ENCODE measurements at places on chromosomes 11 and 22. TPM values are rescaled to one million over a fixed set of nuclear protein-coding genes. Genes with fewer than 3 reads are reported as not detected.

OR5B21 gene
- total RNA-seq = not detected

MYO18B gene
- not detected for total RNA-seq

RRM1 gene
- 127 TPM for total RNA-seq

CELSR1 gene
- total RNA-seq = 6.6 TPM

SPON1 gene
- total RNA-seq = not detected

OTOG gene
- not detected for total RNA-seq

SYT9 gene
- not detected for total RNA-seq

ZP1 gene
- not detected for total RNA-seq

WT1 gene
- total RNA-seq = not detected

KCNK4 gene
- not detected for total RNA-seq

BATF2 gene
- total RNA-seq = 0.45 TPM

BIK gene
- total RNA-seq = not detected

APOBEC3C gene
- 50.1 TPM for total RNA-seq

CTTN gene
- 411 TPM for total RNA-seq

P2RY6 gene
- total RNA-seq = 1.5 TPM

ZBTB44 gene
- 12.0 TPM for total RNA-seq

RHOG gene
- 62.1 TPM for total RNA-seq

RGL4 gene
- not detected for total RNA-seq
